H4 (cell line): ENCODE measurements at places on chromosomes 5 and 9. TPM values are rescaled to one million over a fixed set of nuclear protein-coding genes. Genes with fewer than 3 reads are reported as not detected.

DNA sequence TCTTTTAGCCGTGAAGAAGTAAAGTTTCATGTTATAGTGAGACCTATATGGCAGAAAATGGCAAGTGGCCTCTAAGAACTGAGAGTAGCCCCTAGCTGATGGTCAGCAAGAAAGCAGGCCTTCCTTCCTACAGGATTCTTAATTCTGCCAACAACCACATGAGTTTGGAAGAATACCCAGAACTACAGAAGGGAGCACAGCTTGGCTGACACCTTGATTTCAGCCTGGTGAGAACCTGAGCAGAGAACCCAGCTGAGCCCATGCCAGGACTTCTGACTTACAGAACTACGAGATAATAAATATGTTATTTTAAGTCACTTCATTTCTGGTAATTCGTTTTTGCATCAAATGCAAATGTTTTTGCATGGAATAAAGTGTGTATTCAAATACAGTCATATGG, 5.9 kb upstream of the FBXL17 start:
- DNase-seq = no peak

DNA sequence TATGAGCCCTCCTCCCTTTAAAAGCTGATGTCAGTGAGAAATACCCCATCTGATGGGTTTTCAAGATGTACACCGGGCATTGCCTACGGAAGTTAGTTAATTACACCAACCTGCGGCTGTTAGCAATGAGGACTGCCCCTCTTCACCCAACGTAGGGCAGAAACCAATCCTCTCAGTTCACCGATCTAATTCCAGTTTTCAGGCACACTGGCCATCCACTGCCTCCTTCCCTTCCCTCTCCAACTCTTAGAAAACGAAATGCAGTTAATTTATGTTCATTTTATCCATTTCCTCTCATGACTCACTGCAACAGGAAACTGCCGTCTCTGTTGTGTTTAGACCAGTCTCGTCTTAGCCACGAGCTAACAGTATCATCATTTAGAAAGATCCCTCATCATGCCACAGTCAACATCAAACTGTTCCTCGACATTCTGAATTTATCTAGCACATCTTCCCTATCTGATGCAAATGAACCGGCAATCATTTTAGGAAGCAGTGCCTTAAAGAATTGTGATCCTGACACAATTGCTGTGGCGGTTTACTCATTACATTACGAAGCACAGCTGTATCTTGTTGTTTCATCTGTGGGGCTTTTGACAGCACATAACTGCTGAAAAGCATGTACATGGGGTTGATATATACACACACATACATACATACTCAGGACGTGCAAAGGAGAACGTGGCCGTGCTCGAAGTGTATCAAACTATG, 168.6 kb downstream of the EFNA5 start:
- peak; percentile 40 for DNase-seq

BASP1 gene
- 117 and 142 TPM in 2 replicates for total RNA-seq

DNA sequence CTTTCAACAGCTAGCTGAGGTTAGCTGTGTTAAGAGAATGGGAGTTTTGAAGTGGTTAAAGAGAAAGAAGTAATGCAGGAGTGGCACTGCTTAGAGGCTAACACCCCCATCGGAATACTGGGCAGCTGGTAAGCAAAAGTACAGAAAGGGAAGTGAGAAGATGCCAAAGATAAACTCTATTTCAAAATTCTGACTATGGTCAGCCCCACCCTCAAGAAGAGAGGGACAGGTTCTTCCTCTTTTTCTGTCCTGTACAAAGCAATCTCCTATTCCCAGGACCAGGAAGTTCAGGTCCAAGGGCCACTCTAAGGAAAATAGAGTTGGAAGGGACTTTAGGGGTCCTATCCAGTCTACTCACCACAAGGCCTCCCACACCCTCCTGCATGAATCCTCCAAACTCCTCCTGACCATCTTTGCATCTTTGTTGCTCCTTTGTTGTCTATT, 45.9 kb upstream of the JAK2 start:
- no peak for DNase-seq

ACTL7B gene
- not detected in 2 replicates for total RNA-seq

- DNase-seq = no peak
These were observed 330.3 kb downstream of the NFIB start for GRCh38 chr9:13983607-13984006.

DNA sequence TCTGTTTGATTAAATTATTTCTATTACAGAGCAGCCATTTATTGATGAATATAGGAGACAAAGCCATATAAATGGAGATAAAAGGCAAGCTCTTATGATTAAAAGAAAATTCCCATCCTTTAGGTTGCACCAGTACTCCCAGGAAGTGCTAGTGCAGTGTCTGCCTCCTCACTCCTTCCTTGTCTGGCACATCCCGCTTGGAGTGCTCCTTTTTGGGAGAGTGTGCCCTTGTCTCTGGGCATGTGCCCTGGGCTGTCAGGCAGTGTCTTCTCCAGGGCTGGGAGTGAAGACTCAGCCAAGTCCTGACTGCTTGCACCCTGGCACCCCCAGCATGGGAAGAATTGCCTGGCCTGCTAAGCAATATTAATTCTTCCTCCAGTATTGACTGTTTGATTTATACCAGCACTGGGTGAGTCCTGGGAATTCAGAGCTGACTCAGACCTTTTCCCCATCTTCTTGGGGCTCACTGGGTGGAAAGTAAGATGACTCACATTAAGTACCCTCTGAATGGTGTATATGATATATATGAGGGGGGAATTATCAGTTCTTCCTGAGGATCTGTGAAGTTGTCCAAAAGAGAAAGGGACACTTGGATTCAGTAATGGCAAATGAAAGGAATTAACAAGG, 62.1 kb downstream of the ZSWIM6 start:
- DNase-seq = no peak

TMEM252 gene
- not detected in 2 replicates for total RNA-seq

CENPK gene
- total RNA-seq = 28.8 and 33.0 TPM in 2 replicates

- no peak for DNase-seq
These were observed 28.1 kb downstream of the TGFBI start for GRCh38 chr5:136056771-136057335.

DNA sequence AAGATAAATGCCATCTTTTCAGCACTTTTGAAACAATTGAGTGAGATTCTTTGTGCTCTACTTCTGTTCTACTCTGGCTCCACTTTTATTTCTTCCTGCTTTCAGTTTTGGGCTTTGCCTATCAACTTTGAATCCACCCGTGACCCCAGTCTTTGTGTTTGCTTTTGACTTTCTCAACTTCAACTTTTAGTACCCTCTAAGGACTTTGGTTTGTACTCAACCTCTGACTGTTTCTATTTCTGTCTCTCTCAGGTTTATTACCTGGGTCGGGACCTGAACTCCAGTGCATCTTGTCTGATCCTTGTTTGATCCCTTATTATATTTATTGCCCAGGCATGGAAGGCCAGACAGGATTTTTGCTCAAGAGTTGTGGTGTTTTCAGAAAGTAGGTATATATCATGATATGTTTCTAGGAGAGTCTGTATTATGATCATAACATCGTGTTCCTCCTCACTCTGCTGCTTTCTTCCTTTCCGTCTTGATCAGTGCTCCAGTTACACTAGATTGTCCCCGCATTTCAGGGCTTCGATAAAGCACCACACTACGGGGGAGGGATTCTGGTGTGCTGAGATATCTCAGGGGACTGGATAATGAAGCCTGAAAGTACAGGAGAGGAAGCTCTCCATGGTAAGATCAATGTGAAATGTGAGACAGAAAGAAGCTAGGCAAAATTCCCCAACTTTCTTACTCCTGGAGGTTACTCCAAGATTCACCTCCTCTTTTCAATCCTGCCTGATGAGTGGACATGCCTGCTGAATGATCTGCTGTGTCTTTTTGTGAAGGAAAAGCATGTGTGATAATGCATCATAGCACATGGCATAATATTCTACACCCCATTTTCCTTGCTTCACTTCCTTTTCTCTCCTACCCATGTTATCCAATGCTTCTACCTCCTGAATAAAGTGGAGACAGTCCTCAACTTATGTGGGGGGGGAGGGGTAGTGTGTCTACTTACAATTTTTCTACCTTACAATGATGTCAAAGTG, 155.5 kb upstream of the GRIN3A start:
- no peak for DNase-seq

- no peak for DNase-seq
These were observed 26.2 kb upstream of the GLRX start for GRCh38 chr5:95848701-95849100.

DNA sequence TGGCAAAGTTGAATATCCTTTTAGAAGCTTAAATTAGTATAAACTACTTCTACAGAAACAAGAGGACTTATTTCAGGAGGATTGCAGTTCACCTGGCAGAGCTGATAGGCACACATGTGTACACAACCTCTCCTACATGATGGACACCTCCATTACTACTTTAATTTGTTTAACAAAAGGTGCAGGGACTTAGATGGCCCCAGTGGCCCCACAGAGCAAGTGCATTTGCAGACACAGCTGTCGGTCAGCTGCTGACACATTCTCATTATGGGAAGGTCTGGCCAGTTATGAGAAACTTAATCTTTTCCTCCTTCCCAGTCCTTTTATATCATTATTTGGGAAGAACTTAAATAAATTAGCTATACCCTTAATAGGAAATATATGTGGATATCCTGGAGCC, 28.3 kb downstream of the TDRD7 start:
- no peak for DNase-seq

TMEM174 gene
- not detected in 2 replicates for total RNA-seq

GRCh38 chr9:107210775-107211174, 72.3 kb upstream of the RAD23B start:
- no peak for DNase-seq

DNA sequence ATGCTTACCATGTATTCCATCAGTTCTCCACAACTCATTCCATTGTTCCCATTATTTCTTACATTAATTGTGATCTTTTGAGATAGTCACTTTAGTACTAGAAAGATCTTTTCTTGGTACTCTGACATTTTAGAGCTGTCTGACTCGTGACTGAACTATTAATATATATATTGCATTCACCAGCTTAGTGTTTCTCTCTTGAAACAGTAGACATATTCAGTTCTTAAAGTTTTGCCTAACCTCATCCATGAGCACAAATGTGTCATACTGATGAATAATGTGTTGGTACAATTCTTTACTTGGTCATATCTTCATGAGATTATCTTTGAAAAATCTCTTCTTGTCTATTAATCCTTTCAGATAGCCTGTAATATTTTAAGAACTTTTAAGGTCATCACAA, 74.3 kb downstream of the NLN start:
- no peak for DNase-seq

PHF2 gene
- 5.8 and 8.2 TPM in 2 replicates for total RNA-seq

DNA sequence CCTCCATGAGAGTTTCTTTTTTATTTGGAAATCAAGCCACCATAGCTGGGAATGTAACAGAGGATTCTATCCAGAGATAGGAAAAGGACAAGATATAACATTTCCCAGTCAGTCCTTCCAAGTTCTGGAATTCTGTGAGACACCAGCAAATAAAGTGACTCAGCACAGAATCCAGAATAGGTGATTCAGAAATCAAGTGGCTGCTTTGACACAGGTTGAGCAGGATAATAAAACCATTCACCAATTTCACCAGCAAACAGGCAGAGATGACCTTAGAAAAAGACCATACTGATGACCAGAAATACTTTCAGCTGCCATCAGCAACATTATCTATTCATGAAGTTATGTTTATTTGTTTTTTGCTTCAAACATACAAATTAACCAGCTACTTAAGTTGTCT, 491.5 kb upstream of the TUSC1 start:
- no peak for DNase-seq

HACD4 gene
- not detected in 2 replicates for total RNA-seq

GRCh38 chr5:124195411-124195810, 551.0 kb downstream of the ZNF608 start:
- DNase-seq = no peak

CAMK2A gene
- total RNA-seq = 0.02 TPM in 1 of 2 replicates, not detected in the other

TRAF1 gene
- total RNA-seq = 0.21 TPM in 2 replicates

- no peak for DNase-seq
These were observed 23.0 kb upstream of the C9 start for GRCh38 chr5:39387293-39387692.

- no peak for DNase-seq
These were observed at the start of gene SUSD1 for GRCh38 chr9:112174965-112175795. TSS of gene SUSD1 (minus strand) at chr9:112175297. CDS start at chr9:112175235, 62 bp downstream.

DNA sequence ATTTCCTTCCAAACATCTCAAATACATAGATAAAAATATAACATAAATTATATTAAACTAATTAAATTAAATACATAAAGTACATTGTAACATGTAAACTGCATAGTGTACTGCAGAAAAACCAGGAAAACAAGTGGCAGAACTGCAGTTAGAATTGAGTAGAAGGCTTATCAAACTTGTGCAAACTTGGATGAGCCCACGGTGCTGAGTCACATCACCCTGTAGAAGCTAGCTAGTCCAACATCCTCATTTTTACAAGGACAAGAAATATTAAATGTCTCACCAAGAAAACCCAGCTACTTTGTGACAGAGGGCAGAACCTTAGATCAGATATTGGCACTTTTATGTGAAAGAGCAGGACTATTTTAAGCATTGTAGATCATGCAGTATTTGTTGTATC, 807.9 kb upstream of the NUDT12 start:
- no peak for DNase-seq

MAP3K1 gene
- total RNA-seq = 5.7 and 7.2 TPM in 2 replicates

- peak; percentile 26 for DNase-seq
These were observed 81.9 kb downstream of the RAPGEF1 start for GRCh38 chr9:131657940-131658339.

GDF9 gene
- total RNA-seq = 0.04 and 0.19 TPM in 2 replicates
